ENCODE measurements at places on chromosomes 1 and 21.
A peak's percentile ranks its signal among the peaks of the same experiment; 100 is the strongest.

GRCh38 chr1:182604175-182605164 is at the start of gene RGS16:
Gene RGS16, minus strand, starts transcription at chr1:182604389. Its CDS starts 130 bp downstream, at chr1:182604259.
- peak; percentile 96 for DNase-seq

DNA sequence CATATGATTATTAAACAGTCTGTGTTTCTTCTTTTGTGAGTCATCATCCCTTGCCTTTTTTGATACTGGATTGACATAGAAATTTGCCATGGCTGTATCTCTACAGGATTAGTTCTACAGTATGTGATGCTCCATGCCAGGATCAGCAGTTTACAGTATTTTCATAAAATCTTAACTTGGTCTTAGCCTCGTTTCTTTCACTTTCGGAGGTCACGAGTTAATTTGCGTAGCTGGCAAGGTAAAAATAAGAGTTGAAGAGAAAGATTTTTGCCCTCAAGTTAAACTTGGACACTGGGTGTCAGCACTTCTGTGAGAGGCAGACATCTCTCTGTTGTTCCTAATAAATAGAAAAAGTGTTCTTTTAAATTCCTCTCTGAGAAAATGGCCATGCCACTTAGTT is 79.1 kb downstream of the CACNA1E start:
- DNase-seq: no peak

- no peak for DNase-seq
Measured at GRCh38 chr1:193103759-193104501, 1.3 kb downstream of the GLRX2 start.

- no peak for DNase-seq
Measured at GRCh38 chr1:98420376-98421084, 241.0 kb upstream of the SNX7 start.

- no peak for DNase-seq
Measured at GRCh38 chr1:53398576-53399365, 60.4 kb upstream of the DMRTB1 start.

- DNase-seq: no peak
Measured at GRCh38 chr1:97832481-97832880, 88.4 kb downstream of the DPYD start.

DNA sequence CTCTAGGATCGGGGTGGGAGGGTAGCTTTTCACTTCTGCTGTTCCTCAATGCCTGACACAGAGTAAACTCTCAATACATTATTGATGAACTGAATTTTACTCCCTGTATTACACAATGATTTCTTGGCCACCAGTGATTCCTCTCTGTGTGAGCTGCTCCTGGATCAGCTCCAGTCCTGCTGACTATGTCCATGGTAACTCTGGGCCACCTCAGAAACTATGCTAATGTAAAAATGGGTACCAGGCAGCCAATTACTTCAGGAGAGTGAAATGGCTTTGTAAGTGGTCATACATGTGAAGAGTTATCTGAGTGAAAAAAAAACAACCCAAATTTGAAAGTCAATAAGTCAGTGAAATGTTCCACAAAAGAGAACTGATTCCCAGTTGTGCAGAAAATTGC is 311.0 kb downstream of the KCNH1 start:
- no peak for DNase-seq

DNA sequence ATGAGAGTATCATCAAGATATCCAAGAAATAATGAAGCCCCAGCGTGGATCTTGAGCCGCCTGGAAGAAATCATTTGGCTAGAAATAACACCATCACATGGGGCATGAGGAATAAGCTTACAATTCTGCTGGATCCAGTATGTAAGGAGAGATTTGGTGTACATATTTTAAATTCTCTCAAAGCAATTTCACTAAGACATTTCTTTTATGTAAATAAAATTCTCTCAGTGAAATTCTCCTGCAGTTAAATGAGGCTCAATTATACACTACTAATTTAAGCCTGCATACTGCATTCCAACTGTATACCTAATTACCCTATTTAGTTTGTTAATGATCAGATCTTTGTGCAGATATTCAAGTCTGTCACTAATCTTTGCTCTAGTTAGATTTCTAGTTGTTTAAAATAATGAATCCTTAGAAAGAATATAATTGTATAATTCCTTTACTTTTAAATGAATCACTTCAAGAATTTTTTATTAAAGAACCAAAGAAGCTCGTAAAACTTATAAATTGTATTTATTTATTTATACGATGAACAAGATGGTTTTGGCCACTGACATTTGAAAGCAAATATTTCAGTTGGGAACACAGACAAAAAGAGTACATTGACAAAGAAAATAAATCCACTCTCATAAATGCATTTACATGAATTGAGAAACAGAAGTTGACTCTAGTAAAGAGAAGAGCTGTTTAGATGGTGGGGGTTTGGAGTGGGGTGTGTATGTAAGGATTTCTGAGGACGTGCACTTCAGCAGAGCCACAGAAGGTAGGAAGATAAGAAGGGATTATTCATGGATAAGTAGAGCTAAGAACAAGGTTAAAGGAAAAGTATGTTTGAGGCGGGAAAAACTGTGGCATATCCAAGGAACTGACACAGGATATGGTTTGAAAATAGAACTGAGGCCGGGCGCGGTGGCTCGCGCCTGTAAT is 466.8 kb downstream of the DSCAM start:
- DNase-seq: no peak

GRCh38 chr1:47944561-47944960 is 52.6 kb downstream of the TRABD2B start:
- DNase-seq: no peak

GRCh38 chr1:9874959-9875635 is 35.0 kb downstream of the CTNNBIP1 start:
- peak; percentile 99 for DNase-seq

DNA sequence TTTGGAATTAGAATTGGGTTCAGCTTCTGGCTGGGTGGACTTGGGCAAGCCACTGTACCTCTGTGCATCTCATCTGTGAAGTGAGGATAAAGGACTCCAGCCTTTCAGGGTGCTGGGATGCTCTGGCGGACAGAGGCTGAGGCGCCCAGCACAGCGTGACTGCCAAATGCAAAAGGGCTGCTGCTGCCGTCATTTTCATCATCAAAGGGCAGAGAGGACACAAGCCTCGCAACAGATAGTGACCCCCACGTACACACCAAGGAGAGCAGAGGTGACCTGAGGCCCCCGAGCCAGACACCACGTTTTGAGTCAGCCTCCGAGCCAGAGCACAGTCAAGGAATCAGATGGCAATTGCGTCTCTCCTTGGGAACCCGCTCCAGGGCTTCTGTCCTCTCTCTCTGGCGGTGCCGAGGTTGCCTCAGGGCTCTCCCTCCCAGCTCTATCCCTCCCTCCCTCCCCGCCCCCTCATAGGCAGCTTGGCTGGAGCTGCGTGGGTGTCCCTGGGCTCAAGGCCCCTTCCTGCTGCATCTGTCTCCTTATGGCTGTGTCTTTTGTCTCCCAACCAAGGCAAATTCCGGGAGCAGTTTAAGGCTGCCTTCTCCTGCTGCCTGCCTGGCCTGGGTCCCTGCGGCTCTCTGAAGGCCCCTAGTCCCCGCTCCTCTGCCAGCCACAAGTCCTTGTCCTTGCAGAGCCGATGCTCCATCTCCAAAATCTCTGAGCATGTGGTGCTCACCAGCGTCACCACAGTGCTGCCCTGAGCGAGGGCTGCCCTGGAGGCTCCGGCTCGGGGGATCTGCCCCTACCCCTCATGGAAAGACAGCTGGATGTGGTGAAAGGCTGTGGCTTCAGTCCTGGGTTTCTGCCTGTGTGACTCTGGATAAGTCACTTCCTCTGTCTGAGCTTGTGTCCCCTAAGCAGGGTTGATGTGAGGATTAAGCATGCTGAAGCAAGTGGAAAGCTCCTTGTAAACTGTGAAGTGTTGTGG is 9.0 kb downstream of the HCRTR1 start:
- peak; percentile 50 for DNase-seq

DNA sequence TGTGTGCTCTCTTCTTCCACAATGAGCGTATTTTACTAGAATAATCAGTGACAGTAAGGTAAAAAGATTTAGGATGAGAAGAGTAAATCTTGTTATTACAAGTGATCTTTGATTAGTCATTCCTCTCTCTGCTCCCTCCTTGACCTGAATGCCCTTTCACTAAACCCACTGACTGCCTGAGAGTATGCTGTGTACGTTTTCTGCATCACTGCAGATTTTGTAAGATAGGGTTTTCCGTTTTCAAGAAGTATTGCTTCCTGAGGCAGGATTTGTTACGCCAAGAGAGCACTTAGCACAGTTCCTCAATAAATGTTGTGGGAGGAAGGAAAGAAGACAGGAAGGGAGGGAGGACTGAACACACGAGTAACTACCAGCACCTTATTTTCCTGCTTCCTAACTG is 7.7 kb upstream of the LAMB3 start:
- DNase-seq: no peak

GRCh38 chr1:244431166-244431565 is 20.5 kb downstream of the ADSS2 start:
- DNase-seq: no peak

DNA sequence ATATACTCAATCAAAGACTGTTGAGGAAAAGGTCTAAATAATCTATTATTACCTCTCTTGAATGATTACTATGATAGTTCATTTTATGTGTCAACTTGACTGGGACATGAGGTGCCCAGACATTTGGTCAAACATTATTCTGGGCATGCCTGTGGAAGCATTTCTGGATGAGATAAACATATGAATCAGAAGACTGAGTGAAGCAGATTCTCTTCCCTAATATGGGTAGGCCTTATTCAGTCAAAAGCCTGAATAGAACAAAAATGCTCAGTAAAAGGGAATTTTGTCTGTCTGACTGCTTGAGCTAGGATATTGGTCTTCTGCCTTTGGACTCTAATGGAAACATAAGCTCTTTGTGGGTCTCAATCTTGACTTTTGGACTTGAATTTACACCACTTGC is 73.3 kb upstream of the SOX13 start:
- DNase-seq: no peak

DNA sequence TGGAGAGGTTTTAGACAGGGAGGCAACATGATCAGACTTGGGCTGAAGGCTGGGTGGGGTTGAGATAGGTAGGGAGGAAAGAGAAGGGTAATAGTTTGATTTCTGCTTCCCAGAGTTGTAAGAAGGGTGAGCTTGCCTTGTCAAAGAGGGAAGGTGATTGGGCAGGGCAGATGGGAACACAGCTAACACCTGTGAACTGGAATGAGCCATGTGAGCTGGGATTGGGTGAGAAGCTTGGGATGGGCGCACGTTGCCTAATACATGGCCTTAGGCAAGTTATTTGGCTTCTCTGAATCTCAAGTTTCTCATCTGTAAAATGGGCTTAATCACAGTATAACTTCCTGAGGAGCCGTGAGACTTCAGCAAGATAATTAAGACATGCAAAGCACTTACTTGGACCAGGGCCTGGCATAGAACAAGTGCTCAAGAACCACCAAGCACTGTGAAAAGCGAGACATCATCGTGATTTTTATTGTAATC is 33.8 kb upstream of the ID3 start:
- DNase-seq: no peak

- DNase-seq: peak; percentile 57
Measured at GRCh38 chr1:93820554-93821422, 58.2 kb downstream of the DNTTIP2 start.

DNA sequence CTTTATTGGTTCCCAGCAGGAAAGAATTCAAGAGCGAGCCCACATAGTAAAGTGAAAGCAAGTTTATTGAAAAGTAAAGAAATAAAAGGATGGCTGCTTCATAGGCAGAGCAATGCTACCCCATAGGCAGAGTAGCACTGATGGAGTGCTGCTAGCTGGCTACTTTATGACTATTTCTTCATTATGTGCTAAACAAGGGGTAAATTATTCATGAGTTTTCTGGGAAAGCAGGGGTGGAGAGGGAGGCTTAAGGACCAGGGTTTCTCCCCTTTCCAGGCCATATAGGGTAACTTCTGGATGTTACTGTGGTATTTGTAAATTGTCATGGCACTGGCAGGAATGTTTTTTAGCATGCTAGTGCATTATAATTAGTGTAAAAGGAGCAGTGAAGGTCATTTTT is 1271.4 kb downstream of the KCNT2 start:
- no peak for DNase-seq

- no peak for DNase-seq
Measured at GRCh38 chr1:93798291-93798690, 80.7 kb downstream of the DNTTIP2 start.

DNA sequence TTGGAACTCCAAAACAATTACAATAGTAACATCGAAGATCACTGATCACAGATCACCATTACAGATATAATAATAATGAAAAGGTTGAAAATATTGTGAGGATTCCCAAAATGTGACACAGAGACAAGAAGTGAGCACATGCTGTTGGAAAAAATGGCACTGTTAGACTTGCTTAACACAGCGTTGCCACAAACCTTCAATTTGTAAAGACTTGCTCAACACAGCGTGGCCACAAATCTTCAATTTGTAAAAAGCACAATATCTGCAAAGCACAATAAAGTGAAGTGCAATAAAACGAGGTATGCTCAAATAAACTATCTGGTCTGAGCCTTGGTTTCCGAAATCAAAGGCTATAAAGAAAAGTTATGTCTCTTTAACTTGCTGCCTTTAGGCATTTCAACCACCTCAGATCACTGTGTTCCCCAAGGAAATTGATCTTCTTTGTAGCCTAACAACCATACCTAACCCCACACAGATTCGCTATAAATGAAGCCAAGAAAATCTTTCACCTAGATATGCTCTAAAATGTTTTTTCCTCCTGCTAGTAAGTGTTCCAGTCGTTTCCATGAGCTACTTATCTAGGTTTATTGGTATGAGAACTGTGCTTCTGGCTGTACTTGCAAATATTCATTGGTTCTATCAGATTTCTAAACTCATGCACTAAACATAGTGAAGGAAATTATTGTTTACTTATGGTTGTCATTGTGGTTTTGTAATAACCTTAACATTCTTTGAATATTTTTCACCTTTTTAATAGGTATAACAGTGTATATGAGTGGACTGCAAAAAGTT is 13.1 kb upstream of the LPGAT1 start:
- no peak for DNase-seq

- DNase-seq: no peak
Measured at GRCh38 chr1:78401148-78401547, 89.6 kb upstream of the PTGFR start.

GRCh38 chr1:201503397-201504176 is 3.3 kb downstream of the CSRP1 start:
- peak; percentile 64 for DNase-seq

DNA sequence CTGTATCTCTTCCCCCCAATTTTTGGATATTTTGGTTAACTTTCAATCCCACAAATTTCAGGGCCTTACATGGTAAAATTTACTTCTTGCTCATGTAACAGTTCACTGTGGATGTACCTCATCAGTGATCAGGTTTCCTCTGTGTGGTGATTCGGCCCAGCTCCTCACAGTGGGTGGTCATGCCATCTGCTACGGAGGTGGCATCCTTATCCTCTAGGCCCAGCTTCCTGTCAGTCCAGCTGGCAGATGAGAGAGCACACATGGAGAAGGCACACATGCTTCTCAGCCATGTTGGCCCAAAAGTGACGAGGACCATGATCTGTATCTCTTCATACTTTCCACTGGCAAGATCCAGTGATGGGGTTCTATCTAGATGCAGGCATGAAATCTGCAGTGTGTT is 27.2 kb downstream of the PCBP3 start:
- DNase-seq: no peak
